ENCODE measurements at places on chromosomes 4 and X. TPM values are rescaled to one million over a fixed set of nuclear protein-coding genes. Genes with fewer than 3 reads are reported as not detected.

GRCh38 chrX:48695925-48696300 lies 621 bp upstream of the SUV39H1 start:
- no peaks in the 10 kb centered on the region for H3K27me3 ChIP-seq
- no peak for DNase-seq
- H3K4me3 ChIP-seq: peak overlapping the region; percentile 93
- H3K4me1 ChIP-seq: peaks cover 28% of the 10 kb centered on the region
- peaks cover 22% of the 10 kb centered on the region for H3K36me3 ChIP-seq

GRCh38 chr4:66911880-66912279 lies 633.4 kb downstream of the CENPC start:
- no peaks in the 10 kb centered on the region for H3K27me3 ChIP-seq
- no peak overlapping the region for H3K4me3 ChIP-seq
- no peak overlapping the region for H3K27ac ChIP-seq
- DNase-seq: no peak
- no peaks in the 10 kb centered on the region for H3K36me3 ChIP-seq

DNA sequence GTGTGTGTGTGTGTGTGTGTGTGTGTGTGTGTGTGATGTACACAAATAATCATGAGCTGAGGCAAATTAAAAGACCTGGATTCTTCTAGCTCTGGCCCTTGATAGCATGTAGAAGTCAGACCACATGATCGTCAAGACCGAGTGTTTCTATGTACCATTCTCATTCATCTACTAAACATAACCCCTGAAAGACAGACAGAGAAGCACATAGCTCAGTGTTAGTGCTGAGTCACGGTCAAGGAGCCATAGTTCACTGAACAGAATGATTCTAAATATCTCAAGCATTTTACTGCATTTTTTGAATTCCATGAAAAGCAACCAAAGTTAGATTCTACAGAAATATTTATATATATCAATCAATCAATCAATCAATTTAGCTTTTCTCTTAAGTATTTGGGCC lies 412.3 kb upstream of the CXorf51A start:
- H3K27me3 ChIP-seq: no peaks in the 10 kb centered on the region
- no peak overlapping the region for H3K27ac ChIP-seq
- H3K4me3 ChIP-seq: no peak overlapping the region
- no peaks in the 10 kb centered on the region for H3K4me1 ChIP-seq
- no peaks in the 10 kb centered on the region for H3K36me3 ChIP-seq
- DNase-seq: no peak

GRCh38 chrX:109299091-109299490 lies 182.8 kb downstream of the GUCY2F start:
- no peaks in the 10 kb centered on the region for H3K27me3 ChIP-seq
- no peak overlapping the region for H3K4me3 ChIP-seq
- H3K27ac ChIP-seq: no peak overlapping the region
- no peak for DNase-seq
- no peaks in the 10 kb centered on the region for H3K4me1 ChIP-seq
- no peaks in the 10 kb centered on the region for H3K36me3 ChIP-seq

- DNase-seq: no peak
- no peaks in the 10 kb centered on the region for H3K27me3 ChIP-seq
- no peaks in the 10 kb centered on the region for H3K36me3 ChIP-seq
- H3K4me3 ChIP-seq: no peak overlapping the region
- H3K4me1 ChIP-seq: peaks cover 2% of the 10 kb centered on the region
- no peak overlapping the region for H3K27ac ChIP-seq
Observed at GRCh38 chr4:10977534-10977933, 293.0 kb upstream of the CLNK start.

DNA sequence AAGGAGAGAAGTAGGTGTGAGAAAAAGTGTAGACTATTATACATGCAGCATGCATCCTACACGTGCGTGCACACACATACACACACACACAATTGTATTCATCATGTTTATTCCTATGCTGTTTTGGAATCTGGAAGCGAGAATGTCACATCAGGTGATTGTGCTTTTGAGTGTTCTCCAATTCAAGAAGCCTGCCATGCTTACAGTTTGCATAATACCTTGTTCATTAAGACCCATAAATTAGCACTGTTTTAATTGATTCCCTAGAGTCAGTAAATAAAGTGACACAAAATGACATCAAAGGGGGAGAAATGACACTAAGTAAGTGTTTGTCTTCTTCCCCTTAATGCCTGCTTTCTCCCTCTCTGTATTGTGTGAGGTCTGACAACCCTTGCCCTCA lies 336.1 kb upstream of the IGFBP7 start:
- no peaks in the 10 kb centered on the region for H3K36me3 ChIP-seq
- no peak overlapping the region for H3K4me3 ChIP-seq
- no peaks in the 10 kb centered on the region for H3K27me3 ChIP-seq
- no peak for DNase-seq
- H3K4me1 ChIP-seq: no peaks in the 10 kb centered on the region

DNA sequence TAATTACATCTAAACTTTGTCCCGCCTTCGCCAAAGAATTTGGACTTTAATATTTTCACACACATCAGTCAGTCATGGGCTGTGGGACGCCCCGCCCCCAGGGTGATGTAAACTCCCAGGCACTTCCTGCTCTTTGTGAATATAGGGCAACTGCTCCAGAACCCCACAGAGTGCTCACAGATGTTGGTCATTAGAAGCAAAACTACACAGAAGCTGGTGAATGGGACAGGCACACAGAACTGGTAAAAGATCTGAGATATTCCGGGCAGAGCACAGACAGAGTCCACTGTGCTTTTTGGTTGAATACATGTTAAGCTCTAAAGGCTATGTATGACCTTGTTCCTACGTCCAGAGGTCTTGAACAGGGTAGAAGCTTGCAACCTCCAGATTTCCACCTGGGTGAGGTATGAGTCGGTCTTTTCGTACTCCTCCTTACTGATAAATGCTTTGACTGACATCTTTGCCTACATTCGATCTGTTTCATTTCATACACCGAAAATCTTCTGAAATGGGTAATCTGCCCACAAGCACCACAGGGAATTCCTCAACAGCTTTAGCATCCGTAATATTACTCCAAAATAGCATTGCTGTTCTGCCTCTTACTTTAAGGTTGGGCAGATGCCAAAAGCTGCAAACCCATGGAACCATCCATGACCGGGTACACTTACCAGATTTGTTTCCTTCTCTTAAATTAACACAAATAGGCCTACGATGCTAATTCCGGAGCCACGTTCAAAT lies 144.6 kb downstream of the AMELX start:
- H3K4me1 ChIP-seq: no peaks in the 10 kb centered on the region
- no peak overlapping the region for H3K4me3 ChIP-seq
- H3K27me3 ChIP-seq: no peaks in the 10 kb centered on the region

GRCh38 chrX:45295259-45295986 lies 94.7 kb upstream of the DIPK2B start:
- no peaks in the 10 kb centered on the region for H3K36me3 ChIP-seq
- H3K4me1 ChIP-seq: no peaks in the 10 kb centered on the region
- DNase-seq: no peak

DNA sequence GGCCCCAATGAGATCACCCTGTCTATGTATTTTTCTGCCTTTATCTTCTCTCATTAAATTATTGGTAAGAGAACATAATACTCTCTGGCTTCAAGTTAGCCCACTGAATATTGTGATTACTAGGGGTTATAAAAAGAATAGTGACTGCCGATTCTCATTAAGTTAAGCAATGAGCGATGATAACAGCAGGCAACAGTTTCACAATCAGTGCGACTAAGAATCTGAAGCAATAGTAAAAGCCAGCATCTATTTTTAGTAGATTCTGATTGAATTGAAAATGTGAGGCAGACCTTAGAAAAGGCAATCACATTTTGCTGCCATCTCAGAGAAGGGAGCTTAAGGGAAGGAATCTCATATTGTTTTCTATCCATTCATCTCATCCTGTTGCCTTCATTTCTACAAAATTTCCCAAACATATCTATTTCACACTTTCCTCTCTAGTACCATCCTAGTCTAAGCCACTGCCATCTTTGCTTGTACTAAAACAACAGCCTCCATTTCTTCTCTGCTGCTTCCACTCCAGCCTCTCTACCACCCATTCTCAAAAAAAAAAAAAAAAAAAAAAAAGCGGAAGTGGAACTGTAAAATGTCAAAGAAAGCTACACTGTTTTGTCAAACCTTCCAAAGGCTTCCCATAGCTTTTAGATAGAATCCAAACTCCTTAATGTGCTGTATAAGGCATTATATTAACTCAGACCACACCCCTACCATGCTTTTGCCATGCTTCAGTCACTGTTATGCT lies 17.4 kb downstream of the GABRA4 start:
- H3K36me3 ChIP-seq: no peaks in the 10 kb centered on the region
- H3K27me3 ChIP-seq: no peaks in the 10 kb centered on the region
- DNase-seq: no peak
- no peaks in the 10 kb centered on the region for H3K4me1 ChIP-seq
- no peak overlapping the region for H3K4me3 ChIP-seq

- no peaks in the 10 kb centered on the region for H3K27me3 ChIP-seq
- H3K4me3 ChIP-seq: no peak overlapping the region
- H3K4me1 ChIP-seq: peaks cover 23% of the 10 kb centered on the region
- no peak overlapping the region for H3K27ac ChIP-seq
- DNase-seq: no peak
- no peaks in the 10 kb centered on the region for H3K36me3 ChIP-seq
Observed at GRCh38 chr4:158786121-158786601, 17.3 kb downstream of the FNIP2 start.

DNA sequence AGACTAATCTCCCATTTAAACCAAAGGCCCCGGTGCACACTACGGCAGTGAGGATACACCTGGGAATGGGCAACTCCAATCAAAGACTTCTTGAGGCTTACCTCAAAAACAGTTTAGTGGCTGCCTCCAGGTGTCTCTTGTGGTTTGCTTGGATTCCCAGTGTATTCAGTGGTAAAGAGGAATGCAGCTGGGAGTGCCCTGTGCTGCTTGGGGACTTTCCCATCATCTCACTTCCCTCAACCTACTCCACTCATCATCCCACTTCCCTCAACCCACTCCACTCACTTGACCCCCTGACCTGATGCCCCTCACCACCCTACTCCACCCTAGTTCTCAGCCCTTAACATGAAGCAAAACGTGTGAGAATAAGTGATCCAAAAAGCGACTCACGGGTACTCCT lies 177.3 kb upstream of the ETNPPL start:
- H3K36me3 ChIP-seq: no peaks in the 10 kb centered on the region
- no peak for DNase-seq
- peaks cover 9% of the 10 kb centered on the region for H3K27me3 ChIP-seq
- peaks cover 6% of the 10 kb centered on the region for H3K4me1 ChIP-seq

DNA sequence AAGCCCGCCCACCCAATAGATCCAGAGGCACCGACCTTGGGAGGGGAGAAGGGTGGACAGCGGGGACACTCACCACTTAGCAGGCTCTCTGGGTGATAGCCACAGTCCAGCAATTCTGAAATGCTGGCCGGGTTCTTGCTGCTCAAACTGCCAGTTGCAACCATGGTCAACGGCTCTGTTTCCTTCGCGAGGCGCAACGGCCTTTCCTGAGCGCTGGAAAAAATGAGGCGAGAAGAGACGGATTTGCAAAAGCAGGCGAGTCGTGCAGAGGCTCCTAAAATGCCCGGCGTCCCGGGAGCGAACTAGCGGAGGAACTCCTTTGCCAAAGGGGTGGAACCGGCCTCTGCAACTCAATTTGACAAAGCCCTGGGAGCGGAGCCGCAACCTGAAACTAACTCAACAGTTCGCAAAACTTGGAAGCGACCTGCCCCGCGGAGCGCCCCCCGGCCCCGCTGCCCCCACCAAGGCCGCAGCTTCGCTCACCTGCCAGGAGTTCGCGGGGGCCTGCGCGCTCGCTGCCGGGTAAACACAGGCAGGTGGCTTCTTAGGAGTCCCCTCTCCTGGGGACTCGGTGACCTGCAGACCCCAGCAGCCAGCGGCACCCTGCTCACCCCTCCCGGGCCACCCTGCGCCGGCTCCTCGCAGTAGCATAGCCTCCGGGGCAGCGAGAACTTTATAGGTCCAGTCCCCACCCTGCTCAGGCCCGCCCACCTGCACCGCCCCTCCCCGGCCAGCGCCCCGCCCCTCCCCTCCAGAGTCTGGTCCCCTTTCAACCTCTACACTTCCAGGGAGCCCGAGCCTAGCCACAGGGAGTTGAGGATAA lies at the start of gene DDIT4L:
TSS of gene DDIT4L (minus strand) at position 649 of the 823 bp plus-strand sequence. CDS start at position 164, 485 bp downstream.
- peak within 1 kb of the TSS; percentile 76 for H3K4me3 ChIP-seq
- no peaks in the 10 kb centered on the region for H3K36me3 ChIP-seq
- DNase-seq: peak; percentile 67
- no peak within 1 kb of the TSS for H3K27ac ChIP-seq
- peaks cover 17% of the 10 kb centered on the region for H3K4me1 ChIP-seq
- peaks cover 45% of the 10 kb centered on the region for H3K27me3 ChIP-seq

DNA sequence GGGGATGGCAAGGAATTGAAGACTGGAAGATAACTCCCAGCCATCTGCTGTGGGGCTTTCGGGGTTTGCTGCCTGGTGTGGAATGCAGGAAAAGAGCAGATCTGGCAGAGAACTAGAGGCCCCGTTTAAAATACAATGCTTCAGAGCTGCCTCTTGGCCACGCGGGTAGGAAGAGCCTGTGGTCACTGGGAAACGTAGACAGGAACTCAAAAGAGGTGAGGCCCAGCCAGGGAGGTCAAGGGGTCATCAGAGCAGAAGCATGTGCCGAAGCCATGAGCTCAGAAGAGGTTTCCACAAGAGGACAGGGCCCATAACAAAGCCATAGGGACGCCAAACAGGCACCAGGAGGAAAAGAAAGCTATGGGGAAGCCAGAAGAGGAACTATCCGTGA lies 14.5 kb upstream of the STS start:
- no peaks in the 10 kb centered on the region for H3K36me3 ChIP-seq
- no peak overlapping the region for H3K4me3 ChIP-seq
- no peak for DNase-seq
- H3K27me3 ChIP-seq: no peaks in the 10 kb centered on the region
- H3K4me1 ChIP-seq: peaks cover 11% of the 10 kb centered on the region

DNA sequence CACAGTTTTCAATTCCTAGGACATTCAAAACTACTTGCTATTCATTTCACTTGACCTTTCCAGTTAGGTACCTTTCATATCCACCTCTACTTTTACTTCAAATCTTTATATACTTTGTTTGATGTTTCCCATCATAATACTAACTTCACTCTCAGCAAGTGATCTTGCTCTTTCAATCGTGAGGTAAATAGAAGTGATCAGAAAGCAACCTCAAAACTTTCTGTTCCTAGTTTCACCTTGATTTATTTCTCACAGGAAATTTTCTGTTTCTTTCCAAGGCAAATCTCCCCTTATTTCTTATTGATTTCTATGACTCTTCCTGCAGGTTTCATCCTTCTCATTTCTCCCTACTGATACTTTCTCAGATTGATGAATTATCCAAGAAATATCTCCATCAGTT lies 623.5 kb downstream of the FSTL5 start:
- DNase-seq: no peak
- no peaks in the 10 kb centered on the region for H3K36me3 ChIP-seq
- no peak overlapping the region for H3K27ac ChIP-seq
- H3K4me3 ChIP-seq: no peak overlapping the region
- no peaks in the 10 kb centered on the region for H3K27me3 ChIP-seq

- no peak overlapping the region for H3K27ac ChIP-seq
- DNase-seq: no peak
- H3K27me3 ChIP-seq: no peaks in the 10 kb centered on the region
- no peak overlapping the region for H3K4me3 ChIP-seq
Observed at GRCh38 chrX:64169988-64170387, 35.5 kb downstream of the AMER1 start.

GRCh38 chr4:68271851-68272357 lies 26.4 kb upstream of the TMPRSS11B start:
- no peak overlapping the region for H3K27ac ChIP-seq
- peak overlapping the region; percentile 55 for H3K4me3 ChIP-seq
- DNase-seq: no peak
- peaks cover 12% of the 10 kb centered on the region for H3K27me3 ChIP-seq

The PHOX2B gene
- total RNA-seq: not detected

The FLNA gene
- 824 TPM for total RNA-seq

The IL21 gene
- 95.3 TPM for total RNA-seq

The SORBS2 gene
- not detected for total RNA-seq

The PLP2 gene
- total RNA-seq: 91.4 TPM

The CRMP1 gene
- not detected for total RNA-seq

The GLRA2 gene
- not detected for total RNA-seq

All from activated CD4-positive, alpha-beta T cell treated with anti-CD3 and anti-CD28 coated beads, Interleukin-2, amount 10 ng/mL, durations not matched to agents 24 days and 14 days (primary cell).